8988T (cell line): ENCODE measurements at places on chromosomes 1 and 21.
A peak's percentile ranks its signal among the peaks of the same experiment; 100 is the strongest.

- no peak for DNase-seq
Observed at GRCh38 chr1:84550826-84551225, 23.4 kb downstream of the CTBS start.

- peak; percentile 98 for DNase-seq
Observed at GRCh38 chr1:160085686-160086455, 4.5 kb downstream of the KCNJ9 start.

- DNase-seq = no peak
Observed at GRCh38 chr1:11062965-11063401, 3.2 kb upstream of the SRM start.

GRCh38 chr1:58577654-58578030 lies 590 bp upstream of the TACSTD2 start:
- DNase-seq = no peak

DNA sequence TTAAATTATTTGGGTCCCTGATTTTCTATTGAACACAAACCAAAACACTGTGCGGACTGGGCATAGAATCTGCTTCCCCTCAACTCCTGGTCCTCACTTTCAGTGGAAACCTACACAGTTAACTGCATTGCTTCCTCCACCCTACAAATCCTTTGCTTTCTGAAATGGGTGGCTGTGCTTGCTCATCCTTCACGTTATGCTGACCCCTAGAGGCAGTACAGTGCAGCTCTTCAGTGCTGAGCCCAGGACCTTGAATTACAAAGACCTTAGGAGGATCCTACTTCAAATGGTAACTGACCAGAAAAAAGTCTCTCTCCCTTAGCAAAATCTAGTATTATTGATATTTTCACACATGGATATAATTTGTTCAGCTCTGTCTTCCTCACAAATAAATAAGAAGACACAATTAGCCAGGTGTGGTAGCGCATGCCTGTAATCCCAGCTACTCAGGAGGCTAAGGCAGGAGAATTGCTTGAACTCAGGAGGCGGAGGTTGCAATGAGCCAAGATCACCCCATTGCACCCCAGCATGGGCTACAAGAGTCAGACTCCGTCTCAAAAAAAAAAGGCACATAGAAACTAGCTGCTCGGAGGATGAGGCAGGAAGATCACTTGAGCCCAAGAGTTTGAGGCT lies 63.4 kb upstream of the L1TD1 start:
- DNase-seq = peak; percentile 45

GRCh38 chr1:244273845-244274619 lies 177.7 kb downstream of the ADSS2 start:
- no peak for DNase-seq

GRCh38 chr1:167545349-167545748 lies 8.2 kb downstream of the CREG1 start:
- no peak for DNase-seq

DNA sequence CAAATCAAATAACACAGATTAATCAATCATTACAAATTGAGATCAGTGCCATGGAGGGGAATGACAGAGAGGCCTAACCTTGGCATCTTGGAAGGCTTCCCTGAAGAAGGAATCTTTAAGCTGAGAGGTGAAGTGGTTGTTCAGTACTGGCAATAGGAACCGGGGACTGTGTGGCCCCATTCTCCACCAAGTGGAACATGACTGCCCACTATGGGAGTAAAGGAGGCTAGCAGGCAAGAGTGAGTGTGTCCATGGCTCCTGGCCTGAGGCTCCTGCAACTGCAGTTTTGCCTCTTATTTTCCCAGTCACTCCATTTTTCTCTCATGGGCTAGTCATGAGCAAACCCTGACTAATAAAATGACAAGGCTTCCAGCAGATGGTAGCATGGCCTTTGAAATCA lies 112.2 kb upstream of the GJB5 start:
- DNase-seq = no peak

- no peak for DNase-seq
Observed at GRCh38 chr1:4016351-4017130, 116.5 kb upstream of the C1orf174 start.

DNA sequence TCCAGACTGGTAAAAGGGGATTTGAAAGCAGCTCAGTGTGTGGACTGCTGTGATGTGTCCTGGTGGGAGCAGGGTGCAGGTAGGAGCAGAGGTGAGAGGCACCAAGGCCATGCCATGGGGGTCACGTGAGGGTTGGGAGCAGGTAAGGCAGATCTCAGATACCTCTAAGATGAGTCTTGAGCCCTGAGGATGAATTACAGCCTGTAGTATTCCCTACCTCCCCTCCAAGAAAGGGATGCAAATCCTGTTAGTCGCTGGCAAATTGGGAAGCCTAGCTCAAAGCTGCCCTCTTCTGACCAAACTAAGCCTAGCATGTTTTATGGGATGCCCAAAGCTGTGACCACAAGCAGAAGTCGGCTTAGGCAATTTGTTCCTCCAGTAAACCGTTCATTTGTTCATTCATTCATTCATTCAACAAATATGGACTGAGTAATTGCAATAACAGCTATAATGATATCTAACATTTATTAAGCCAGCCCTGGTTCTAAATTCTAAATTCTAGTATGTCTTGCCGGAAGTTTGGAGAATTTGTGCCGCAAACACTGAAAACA lies 3.9 kb upstream of the NUAK2 start:
- peak; percentile 64 for DNase-seq

DNA sequence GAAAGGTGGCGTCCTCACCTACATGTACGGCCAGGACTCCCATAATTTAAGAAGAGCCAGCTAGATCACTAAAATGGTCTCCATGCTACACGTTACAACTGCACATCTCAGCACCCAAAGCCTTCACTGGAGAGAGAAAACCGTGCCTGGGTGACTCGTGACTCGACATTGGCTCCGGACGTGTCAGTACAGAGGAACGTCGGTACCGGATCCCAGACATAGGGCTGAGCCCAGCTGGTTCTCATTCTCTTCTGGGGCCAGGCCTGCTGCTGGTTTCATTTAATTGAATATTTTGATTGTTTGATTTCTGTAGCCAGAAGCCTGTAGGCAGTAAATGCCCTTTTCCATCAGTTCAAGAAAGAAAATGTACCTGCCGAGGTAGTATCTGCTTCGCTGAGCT lies 93.1 kb downstream of the HHIPL2 start:
- DNase-seq = no peak

DNA sequence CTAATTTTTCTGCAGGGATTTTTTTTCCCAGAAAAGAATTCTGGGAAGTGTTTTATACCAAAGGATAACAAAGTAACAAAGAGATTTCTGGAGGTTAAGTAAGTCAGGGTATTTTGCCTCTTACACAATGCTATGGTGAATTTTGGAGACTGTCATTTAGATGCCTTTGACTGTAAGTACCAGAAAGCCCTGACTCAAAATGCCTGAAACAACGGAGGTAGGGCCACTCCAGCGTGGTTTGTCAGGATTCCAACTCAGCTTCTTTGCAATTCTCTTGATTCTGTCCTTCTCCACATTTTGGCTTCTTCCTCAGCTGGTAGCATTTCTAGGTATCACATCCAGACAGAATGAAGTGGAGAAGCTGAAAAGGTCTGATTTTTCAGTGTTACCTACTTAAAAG lies 106.5 kb downstream of the UCHL5 start:
- DNase-seq = no peak

- no peak for DNase-seq
Observed at GRCh38 chr1:89425056-89425455, 61.2 kb downstream of the GBP6 start.

DNA sequence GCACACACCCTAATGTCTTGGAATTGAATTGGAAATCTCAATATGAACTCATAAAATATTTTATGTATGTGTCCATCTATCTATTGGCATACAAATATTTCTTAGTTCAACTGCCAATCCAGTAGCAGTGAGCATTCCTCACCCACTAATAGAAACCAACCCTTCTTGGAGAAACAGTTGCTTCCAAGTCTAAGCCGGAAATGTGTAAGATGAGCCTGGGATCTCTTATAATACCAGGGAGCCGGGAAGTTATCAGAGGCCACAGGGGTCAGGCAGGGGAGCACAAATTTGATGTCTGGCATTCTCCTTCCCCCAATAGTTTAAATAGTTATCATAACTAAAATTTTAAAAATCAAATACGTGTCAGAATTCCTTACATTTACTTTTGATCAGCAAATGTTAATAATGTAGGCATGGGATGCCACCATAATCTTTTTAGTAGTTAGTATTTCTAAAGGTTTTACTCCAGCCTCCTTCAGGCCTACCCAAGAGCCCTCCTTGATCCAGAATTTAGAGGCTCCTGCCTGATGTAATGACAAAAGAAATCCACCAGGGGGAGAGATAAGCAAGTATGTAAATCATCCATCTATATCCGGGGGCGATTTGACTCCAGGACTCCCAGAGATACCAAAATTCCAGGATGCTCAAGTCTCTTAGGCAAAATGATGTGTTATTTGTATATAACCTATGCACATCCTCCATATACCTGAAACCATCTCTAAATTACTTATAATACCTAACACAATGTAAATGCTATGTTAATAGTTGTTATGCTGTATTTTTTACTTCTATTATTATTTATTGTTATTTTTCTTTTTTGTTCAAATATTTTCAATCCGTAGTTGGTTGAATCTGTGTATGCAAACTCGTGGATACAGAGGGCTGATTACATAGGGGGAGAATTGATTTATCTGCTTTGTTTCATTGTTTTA lies 218.7 kb upstream of the COA6 start:
- DNase-seq = peak; percentile 13

GRCh38 chr1:53562981-53563379 lies 103.8 kb downstream of the DMRTB1 start:
- no peak for DNase-seq

DNA sequence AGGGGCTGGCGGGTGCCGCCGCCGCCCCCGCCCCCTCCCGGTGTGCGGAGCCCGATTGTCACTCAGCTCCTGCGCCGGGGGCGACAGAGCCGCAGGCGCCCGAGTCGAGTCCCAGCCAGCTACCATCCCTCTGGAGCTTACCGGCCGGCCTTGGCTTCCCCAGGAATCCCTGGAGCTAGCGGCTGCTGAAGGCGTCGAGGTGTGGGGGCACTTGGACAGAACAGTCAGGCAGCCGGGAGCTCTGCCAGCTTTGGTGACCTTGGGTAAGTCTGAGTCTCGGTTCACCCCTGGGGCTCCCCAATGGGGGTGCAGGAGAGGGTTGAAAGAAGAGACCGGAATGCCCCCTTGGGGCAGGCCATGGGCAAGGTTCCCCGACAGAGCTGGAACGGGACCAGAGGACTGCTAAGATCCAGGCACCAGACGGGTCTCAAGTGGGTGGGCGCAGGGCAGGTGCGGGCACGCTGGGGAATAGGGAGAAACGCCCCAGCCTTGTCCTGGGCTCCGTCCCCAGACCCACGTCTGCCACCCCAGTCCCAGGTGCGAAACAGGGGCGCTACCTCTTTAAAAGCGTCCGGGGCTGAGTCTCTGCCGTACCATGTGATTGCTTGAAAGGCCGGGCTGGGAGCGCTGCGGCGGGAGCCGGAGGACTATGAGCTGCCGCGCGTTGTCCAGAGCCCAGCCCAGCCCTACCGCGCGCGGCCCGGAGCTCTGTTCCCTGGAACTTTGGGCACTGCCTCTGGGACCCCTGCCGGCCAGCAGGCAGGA lies at the start of gene ADORA1:
Gene ADORA1, plus strand, starts transcription at position 61 of the 765 bp plus-strand sequence. CDS start 1,116 bp downstream, outside the sequence.
- DNase-seq = peak; percentile 52

DNA sequence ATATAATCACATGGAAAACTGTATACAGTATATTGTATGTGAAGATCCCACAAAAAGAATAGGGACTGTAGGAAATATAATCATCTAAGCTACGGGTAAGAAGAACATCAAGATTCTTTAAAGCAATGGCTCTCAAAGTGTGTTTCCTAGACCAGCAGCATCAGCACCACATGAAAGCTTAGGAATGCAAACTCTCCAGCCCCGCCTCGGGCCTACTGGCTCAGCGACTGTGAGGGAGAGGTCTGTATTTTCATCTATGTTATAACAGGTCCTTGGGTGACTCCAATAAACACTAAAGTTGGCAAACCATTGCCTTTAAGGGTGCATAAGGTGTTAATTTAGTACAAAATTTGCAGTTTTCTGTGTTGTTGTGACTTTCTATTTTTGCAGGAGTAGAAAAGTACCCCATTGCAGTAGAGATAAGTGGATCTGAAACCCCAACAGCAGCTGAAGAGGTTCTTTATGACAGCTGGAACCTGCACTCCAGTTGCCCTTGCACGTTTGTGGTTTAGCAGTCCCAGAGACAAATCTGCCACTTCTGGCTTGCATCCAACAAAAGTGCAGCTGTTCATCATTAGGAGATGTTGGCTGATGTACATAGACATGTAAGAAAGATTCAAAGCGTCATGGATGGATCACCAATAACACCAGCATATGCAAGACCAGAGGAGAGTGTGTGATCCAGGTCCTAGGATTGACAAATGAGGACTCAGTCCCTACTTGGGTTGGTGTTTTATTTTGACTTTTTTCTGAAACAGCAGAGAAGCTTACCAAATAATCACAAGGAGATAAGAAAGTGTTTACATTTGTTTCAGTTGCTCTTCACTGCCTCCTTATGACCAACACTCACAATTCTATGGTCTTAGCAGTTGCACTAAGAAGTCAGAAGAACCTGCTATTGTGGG lies 15.9 kb upstream of the IFNAR1 start:
- no peak for DNase-seq

- DNase-seq = no peak
Observed at GRCh38 chr1:178137238-178137637, 43.3 kb downstream of the RASAL2 start.

DNA sequence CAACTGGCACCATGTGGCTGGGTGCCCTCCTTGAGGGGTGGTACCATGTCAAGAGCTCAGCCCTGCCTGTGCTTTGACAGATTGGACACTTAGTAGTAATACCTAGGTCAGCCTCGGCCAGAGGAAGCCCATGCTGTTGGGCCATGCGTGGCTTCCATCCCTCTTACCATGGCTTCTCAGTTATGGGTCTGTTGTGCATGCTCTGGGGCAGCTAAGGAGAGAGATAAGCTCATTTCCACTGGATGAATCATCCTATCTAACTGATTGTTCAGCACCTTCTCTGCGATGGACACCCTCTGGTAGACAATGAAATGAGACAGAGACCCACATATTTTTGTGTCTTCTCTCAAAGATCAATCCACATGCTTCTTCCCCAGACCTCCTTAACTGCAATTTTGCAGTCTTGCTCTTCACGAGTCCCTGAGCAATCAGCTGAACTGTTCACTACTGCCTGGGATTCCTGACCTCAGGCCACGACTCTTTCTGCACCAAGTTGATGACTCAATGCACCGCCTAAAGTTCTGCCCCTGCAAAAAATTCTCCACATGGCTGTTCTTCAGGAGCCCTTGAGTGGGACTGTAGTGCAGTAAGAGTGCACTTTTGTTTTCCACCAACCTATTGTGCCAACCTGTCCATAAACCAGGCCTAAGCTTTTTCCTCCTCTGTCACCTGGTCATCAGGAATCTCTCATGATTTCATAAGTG lies 6.9 kb upstream of the TRIM62 start:
- DNase-seq = no peak

- no peak for DNase-seq
Observed at GRCh38 chr21:15121655-15122120, 56.9 kb upstream of the NRIP1 start.

DNA sequence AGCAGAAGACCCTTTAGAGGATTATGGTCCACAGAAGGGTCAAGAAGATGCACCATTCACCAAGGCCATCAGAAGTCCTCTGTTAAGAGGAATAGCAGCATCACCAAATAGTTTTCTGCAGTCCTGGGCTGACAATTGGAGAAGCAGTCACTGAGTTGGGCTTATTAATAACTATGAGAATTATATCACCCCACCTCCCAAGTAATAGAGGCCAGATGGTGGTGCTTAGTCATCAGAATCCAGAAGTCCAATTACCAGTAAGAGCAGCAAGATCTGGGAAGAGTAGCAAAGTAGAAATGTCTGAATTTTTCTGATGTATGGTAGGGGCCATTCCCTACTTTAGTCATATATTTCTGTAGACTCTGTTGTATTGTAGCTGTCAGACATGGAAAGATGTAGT lies 6.1 kb upstream of the PSMA5 start:
- DNase-seq = no peak
